ENCODE measurements at places on chromosomes 12 and 14.

DNA sequence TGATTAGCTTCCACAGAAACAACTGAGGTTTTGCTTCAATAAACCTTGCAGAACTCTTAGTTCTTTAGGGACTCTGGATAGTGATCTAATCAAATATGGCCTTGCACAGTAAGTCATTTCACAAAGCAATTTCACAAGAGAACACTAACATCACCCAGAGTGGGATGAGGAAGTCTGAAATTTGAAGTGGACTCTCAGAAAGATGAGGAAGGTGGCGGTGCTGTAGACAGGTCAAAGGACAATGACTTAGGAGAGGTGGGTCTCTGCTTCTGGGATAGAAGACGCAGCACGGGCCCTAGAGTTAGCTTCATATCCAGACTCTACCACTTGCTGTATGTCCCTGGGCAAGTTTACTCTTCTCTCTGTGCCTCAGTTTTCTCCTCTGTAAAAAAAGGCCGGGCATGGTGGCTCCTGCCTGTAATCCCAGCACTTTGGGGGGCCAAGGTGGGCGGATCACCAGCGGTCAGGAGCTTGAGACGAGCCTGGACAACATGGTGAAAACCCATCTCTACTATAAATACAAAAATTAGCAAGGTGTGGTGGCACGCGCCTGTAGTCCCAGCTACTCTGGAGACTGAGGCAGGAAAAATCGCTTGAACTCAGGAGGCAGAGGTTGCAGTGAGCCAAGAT, 18.9 kb downstream of the FOS start:
- DNase-seq, result no peak

- DNase-seq, result no peak
Measured at GRCh38 chr12:122166422-122167349, 7.3 kb downstream of the IL31 start.

- no peak for DNase-seq
Measured at GRCh38 chr14:69808919-69809808, 12.1 kb upstream of the SLC10A1 start.

- DNase-seq, result peak; percentile 85
Measured at GRCh38 chr12:92136965-92137721, 8.5 kb downstream of the BTG1 start.

GRCh38 chr14:36056845-36057244, 119.7 kb downstream of the PTCSC3 start:
- DNase-seq, result no peak

Measured in retinal pigment epithelial cell (primary cell).